ENCODE measurements at places on chromosomes 7 and 10. TPM values are rescaled to one million over a fixed set of nuclear protein-coding genes. Genes with fewer than 3 reads are reported as not detected.
A peak's percentile ranks its signal among the peaks of the same experiment; 100 is the strongest.

DNA sequence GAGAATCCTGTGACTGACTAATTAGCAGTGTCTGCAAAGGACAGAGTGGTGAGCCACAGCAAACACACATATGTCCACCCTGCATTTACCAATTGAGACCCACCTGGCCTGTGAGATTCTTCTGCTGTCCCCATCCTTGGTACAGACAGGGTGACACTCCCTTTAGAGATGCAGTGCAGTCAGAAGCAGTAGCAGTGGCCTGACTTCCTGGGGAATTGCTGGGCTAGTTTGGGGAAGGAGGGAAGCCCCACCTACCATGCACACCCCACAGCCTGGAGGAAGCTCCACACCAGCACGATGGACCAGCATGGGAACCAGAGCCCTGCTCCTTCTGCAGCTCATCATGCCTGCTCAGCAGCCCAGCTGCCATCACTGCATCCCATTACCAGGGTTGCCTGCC, 924.9 kb upstream of the ZNF722 start:
- no peak for DNase-seq

- DNase-seq = no peak
These were observed 607.2 kb upstream of the MGMT start for GRCh38 chr10:128859738-128860386.

- DNase-seq = no peak
These were observed 141.9 kb downstream of the PRKG1 start for GRCh38 chr10:51215951-51216834.

DNA sequence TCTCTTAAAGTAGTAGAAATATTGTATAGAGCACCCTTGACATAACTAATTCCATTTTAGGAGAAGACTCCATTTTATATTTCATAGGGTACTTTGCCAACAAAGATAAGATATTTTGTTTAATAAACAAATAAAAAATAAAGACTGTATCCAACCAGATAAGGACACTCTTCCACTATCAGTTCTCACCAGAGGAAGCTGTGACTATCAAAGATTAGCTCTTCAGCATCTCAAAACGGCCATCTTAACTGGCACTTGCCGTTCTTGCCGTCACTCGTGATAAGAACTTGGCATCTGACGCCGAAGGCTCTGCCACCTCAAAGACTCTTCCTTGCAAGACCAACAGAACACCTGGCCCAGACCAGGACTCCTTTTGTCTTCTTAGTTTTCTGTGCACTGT, 26.3 kb upstream of the AKR1B1 start:
- DNase-seq = no peak

- no peak for DNase-seq
These were observed 243.2 kb downstream of the CDK14 start for GRCh38 chr7:90839316-90839715.

DNA sequence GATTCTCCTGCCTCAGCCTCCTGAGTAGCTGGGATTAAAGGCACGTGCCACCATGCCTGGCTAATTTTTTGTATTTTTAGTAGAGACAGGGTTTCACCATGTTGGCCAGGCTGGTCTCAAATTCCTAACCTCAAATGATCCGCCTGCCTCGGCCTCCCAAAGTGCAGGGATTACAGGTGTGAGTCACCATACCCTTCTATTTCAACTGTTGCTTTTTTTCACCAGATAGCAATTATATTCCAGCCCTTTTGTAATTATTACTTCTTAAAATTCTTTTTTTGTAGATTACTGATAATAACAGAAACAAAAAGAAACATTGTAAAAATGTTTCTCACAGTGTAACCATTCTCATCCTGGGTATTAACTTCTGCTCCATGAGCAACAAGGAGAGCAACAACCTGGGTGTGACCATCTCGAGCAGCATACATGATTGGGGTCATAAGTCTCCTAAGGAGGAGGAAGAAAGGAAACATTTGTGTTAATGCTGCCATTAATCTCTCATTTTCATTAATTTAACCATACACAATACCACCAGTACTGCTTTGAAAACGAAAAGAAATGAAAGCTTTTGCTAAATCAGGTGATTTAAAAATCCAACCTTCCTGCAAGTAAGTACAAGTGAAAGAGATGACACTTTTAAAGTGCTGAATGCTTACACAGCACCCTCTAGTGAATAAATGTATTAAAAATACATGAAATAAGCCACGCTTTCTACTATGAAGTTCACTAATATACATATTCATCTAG, 41.8 kb downstream of the ASZ1 start:
- no peak for DNase-seq

The FFAR4 gene
- not detected for total RNA-seq

DNA sequence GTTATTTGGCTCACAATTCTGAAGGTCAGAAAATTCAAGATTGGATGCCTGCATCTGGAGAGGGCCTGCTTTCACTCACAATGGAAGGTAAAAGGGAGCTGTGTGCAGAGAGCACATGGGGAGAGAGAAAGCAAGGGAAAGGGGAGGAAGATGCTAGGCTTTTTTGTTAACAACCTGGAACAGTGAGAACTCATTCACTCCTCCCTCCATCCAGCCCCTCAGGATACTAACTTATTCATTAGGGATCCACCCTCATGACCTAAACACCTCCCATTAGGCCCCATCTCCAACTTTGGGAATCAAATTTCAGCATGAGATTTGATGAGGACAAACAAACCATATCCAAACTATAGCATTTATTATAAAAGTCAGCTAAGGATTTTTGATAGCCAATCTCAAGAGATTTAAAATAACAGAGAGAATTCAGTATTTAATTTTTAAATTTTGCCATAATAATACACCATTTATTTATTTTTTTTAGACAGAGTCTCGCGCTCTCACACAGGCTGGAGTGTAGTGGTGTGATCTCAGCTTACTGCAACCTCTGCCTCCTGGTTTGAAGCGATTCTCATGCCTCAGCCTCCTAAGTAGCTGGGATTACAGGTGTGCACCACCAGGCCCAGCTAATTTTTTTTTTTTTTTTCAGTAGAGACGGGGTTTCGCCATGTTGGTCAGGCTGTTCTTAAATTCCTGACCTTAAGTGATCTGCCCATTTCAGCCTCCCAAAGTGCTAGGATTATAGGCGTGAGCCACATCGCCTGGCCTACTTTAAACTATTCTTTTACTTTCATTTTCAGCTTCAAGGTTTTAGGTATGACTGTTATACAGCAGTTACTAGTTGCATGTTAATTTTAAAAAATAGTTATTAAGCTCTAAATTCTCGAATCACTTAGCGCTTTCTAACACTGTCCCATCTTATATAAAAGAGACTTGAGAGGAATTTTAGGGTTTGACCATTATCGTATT, 20.3 kb upstream of the ETV1 start:
- DNase-seq = no peak

- peak; percentile 24 for DNase-seq
These were observed 805 bp downstream of the MSRB2 start for GRCh38 chr10:23095966-23096801.

The MYL7 gene
- not detected for total RNA-seq

DNA sequence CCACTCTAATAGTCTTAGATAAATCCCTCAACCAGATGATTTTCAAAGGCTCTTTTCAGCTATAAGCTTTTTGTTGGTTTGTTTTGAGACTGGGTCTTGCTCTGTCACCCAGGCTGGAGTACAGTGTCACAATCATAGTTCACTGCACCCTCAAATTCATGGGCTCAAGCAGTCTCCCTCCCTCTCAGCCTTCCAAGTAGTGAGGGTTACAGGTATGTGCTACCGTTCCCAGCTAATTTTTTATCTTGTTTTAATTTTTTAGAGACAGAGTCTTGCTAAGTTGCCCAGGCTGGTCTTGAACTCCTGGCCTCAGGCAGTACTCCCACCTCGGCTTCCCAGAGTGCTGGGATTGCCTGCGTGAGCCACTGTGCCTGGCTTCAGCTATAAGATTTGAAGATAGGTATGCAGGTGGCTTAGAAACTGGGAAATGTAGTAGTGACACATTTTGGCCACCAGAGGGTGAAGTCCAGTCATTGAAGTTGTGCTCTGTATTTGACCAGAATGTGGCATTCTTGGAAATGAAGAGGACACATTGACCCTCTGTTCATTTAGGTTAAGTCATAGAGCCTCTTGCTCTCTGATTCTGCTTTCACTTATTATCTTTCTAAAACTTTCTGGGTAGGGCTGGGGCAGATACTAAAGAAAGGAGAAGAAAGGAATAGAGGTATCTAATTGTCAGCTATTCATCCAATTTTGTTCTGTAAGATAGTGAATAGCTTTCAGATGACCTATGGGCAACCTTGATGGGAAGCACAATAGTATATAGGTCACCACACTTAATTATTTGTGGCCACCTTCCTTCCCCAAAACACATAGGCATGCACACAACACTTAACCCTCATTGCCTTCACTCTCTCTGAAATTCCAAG, 36.0 kb downstream of the R3HCC1L start:
- DNase-seq = no peak

GRCh38 chr7:70104243-70104642, 506.0 kb downstream of the AUTS2 start:
- DNase-seq = no peak

The NEUROD6 gene
- not detected for total RNA-seq
